ENCODE measurements at places on chromosomes 13 and 19.

GRCh38 chr13:41916173-41916954 is 44.5 kb downstream of the VWA8 start:
- DNase-seq: no peak

DNA sequence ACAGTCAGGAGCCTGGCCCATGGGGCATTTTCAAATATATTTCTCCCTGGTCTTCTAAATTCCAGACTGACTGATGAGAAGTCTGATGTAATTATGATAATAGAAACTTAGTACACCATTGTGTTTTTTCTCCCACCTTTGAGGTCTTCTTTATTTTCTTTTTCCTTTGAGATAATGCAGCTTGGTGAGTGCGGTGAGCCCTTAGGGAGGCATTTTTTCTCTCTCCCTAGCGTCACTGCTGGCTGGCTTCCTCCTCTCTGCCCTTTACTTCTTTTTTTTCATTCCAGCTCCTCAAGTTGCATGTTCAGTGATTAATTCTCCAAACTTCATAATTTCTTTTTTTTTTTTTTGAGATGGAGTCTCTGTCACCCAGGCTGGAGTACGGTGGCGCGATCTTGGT is 12.8 kb upstream of the CDC42EP5 start:
- DNase-seq: no peak

DNA sequence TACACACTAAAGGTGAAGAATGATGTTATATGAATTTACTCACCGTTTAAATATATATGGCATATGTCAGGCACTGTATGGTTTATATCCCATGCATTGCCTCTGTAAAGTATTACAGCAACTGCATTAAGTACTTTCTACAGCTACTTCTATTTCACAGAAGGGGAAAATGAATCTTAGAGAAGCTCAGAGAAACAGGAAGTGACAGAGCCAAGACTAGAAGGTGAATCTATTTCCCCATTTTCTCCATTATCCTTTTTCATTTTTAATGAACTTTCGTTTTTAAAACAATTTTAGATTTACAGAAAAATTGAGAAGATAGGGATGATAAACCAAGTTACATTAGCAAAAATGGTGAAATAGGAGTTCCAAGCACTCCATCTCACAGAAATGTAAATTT is 863.3 kb downstream of the UQCRFS1 start:
- no peak for DNase-seq

DNA sequence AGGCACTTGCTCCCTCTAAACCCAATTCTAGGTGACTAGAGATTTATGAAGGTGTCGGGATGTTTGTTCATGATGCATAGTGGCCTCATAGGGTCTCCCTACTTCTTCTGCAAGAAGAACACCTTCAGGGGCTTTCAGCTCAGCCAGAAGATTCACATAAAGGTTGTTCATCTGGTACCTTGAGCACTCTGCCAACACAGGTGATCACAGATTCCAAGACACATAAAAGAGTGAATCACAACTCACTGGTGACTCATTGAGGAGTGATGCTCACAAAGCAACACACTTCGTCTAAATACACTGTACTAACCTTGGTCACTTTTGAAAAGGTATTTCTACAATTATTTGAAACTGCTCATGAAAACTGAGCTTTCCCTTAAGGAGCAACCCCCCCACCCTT is 6.8 kb upstream of the ZNF324 start:
- no peak for DNase-seq
